NCI-H345 (cell line): ENCODE measurements at places on chromosomes 16 and 17.

- DNase-seq, result no peak
Measured at GRCh38 chr16:2205967-2206313, 686 bp downstream of the MLST8 start.

DNA sequence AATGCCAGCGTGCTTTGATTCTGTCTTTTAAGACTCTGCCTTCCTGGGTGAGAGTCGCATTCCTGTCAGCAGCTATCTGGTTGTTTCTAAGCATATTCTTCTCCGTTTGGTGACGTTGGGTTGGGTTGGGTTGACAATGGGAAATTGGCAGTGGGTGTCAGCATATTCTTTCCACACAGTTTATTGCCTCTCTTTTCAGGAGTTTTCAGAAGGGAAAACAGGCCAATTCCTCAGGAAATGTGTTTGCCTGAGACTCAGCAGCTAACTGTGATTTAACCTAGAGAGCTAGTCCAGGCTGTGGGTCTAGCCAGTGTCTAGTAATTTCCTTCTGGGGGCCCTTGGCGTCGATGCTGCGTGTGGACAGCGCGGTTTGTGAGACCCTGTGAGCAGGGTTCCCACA, 21.2 kb downstream of the EPN2 start:
- no peak for DNase-seq

DNA sequence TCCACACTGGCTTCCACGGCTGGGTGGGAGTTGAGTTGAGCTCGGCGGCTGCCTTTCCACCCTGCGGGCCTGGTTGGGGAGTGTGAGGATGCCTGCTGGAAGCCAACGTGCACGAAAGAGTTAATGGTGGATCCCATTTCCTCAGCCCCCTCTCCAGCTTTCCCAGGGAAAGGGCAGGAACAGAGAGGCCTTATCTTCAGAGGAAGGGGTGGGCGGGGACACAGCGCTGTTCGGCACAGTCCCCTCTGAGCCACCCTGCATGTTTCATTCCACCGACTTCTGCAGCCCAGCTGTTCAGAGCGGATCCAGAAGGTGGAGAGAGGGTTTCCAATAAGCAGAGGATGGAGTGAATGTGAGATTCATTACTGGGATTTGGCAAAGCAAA, 295.3 kb downstream of the SEC14L1 start:
- no peak for DNase-seq

DNA sequence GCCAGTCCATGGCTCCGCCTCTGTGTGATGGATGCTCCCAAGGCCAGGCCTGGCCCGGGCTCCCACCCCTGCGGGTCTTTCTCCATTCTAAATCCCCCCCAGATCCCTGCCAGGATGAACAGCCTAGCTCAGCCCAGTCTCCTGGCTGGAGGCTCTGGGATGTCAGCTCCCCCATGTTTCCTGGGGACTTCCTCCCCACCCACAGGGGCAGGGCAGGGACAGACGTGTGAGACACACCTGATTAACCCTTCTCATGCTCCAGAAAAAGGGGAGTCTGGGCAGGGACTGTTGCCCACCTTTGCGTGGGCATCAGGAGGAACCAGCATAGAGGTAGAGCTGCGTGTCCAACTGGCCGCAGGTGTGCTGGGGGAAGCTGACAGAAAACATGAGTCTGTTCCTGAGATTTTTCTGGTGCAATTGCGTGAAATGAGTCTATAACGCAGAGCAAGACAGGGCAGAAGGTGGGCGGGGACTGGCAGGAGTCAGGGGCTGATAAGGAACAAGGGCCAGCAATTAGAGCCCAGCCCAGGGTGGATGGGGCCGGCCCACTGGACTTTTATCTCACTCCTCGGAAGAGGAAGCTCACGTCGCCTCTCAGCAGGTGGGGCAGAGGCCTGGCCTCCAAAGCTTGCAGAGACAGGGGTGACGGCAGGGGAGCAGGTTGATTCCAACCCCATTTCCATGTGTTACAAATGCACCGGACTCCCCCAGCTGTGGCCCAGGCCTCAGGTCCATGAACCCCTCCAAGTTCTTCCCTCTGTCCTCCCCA, 238.2 kb downstream of the RBFOX3 start:
- no peak for DNase-seq

- peak; percentile 92 for DNase-seq
Measured at GRCh38 chr17:1628856-1629503, 346 bp upstream of the SLC43A2 start.

DNA sequence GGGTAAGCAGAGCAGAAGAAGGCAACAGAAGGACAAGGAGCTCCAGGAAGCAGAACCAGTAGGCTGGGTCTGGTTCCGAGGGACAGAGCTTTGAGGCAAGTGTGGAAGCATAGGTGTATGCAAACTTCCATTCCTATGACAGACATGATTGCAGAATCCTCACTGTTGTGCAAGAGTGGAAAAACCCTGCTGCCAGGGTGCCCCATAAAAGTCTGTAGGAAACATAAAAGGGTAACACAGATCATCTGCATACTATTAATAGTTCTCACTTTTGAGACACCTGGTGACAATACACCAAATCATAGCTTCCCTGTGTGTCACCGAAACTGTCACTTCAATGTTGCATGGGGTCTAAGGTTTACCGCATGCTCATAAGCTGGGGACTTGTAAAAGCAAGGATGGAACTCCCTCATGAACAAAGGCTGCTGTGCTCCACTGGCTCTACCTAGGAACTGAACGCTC, 39.7 kb downstream of the ARHGAP17 start:
- DNase-seq, result no peak

GRCh38 chr17:13320046-13320785, 281.5 kb downstream of the HS3ST3A1 start:
- no peak for DNase-seq

DNA sequence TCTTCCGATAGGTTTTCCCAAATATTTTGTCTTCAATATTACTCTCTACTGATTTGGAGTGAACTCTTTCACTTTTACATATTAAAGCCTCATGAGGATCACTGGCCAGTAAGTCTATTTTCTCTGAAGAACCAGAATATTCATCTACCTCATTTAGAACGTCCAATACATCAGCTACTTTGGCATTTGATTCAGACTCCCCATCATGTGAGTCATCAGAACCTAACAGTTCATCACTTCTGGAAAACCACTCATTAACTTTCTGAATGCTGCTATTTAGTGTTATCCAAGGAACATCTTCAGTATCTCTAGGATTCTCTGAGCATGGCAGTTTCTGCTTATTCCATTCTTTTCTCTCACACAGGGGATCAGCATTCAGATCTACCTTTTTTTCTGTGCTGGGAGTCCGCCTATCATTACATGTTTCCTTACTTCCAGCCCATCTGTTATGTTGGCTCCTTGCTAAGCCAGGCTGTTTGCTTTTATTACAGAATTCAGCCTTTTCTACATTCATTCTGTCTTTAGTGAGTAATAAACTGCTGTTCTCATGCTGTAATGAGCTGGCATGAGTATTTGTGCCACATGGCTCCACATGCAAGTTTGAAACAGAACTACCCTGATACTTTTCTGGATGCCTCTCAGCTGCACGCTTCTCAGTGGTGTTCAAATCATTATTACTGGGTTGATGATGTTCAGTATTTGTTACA, 30.9 kb downstream of the BRCA1 start:
- DNase-seq, result no peak

- DNase-seq, result no peak
Measured at GRCh38 chr16:57013229-57013628, 23.9 kb downstream of the NLRC5 start.
